NCI-H460 (cell line): ENCODE measurements at places on chromosomes 7 and 10. TPM values are rescaled to one million over a fixed set of nuclear protein-coding genes. Genes with fewer than 3 reads are reported as not detected.
A peak's percentile ranks its signal among the peaks of the same experiment; 100 is the strongest.

- DNase-seq: no peak
Measured at GRCh38 chr10:103535595-103535994, 42.1 kb downstream of the NEURL1 start.

DNA sequence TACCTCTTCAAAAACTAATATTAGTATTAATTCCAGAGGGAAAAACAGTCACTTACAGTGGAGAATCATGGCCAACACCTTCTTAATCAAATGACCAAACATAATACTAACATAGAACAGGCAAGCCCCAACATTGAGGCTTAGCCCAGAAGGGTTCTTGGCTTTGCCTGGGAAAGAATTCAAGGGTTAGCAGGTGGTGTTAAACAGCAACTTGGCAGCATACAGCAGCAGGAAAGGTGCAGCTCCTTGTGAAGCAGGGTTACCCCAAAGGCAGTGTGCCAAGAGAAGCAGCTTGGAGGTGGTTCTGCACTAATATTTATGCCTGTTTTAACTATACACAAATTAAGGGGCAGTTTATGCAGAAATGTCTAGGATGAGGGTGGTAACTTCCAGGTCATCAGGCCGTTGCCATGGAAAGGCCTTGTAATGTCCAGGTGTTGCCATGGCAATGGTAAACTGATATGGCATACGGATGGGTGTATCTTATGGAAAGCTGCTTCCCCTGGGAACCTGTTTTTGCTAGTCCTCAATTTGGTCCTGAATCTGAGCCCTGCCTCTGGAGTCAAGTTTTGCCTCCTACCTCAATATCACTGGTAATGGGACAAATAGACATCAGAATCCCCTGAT is 27.2 kb upstream of the BEND7 start:
- DNase-seq: no peak

GRCh38 chr10:112384141-112384540 is 10.2 kb downstream of the ACSL5 start:
- DNase-seq: no peak

GRCh38 chr10:59970396-59971368 is 64.3 kb upstream of the CCDC6 start:
- DNase-seq: no peak

- DNase-seq: no peak
Measured at GRCh38 chr10:1050145-1050544, 1.2 kb upstream of the IDI1 start.

DNA sequence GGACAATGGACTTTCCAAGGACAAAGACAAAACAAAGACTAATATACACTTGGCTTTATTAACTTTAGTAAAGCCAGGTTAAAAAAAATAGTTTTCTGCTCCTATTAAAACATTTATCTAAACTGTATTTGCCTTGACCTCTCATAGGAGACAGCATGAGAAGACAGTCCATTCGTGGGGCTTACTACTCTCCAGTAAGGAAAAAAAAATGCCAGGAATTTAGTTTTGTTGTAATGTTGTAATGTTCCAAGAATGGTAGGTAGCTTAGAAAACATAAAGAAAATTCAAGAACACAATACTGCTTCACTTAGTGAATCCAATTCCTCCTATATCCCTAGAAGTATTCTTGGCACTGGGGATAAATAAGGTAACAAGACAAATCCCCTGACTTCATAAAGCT is 81.7 kb downstream of the KMT2C start:
- no peak for DNase-seq

- DNase-seq: no peak
Measured at GRCh38 chr7:23026164-23026563, 12.2 kb upstream of the HYCC1 start.

GRCh38 chr7:73851410-73852338 is 9.3 kb upstream of the TMEM270 start:
- DNase-seq: peak; percentile 94

DNA sequence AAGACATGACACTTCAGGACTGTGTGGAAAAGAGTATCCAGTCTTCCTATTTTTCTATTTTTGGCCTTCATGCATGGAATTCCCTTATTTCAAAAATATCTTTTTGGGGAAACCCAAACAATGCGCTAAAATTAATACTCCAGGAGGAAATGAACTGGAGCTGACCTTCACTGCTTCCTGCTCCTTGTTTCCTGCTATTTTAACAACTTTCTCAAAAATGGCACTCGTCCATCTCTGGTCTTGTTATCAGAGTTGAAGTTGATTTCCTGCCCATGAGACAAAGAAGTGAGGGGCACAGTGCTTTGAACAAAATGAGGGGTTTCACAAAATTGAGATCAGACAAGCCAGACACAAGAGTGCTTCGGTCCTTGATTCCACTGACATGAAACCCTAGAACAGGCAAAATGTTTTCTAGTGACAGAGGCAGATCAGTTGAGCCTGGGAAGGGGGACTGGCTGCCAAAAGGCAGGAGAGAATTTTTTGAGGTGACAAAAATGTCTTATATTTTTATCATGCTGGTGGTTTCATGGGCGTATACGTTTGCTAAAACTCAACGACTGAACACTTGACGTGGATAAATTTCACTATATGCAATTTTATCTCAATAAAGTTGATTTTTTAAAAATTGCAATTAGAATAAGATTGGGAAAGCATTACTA is 193.2 kb downstream of the CREB5 start:
- DNase-seq: no peak

DNA sequence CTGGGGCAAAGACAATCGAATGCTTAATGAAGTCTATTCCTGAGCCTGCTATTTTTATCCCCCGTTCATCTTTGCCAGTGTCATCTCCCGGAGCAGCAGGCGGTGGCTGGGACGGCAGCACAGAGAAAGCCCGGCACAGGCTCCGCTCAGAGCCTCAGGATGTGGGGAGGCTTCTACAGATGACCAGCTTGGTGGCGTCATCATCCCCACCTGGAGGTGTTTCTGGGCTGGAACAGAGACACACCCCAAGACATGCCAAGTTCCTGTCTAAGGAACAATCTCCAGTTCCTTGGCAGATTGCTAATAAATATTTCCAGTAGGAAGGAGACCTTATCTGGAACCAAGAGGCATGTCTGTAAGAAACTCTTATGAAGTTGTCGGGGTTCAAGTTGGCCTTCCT is 552.4 kb upstream of the MGMT start:
- no peak for DNase-seq

GRCh38 chr7:428387-428786 is 91.3 kb downstream of the PDGFA start:
- no peak for DNase-seq

DNA sequence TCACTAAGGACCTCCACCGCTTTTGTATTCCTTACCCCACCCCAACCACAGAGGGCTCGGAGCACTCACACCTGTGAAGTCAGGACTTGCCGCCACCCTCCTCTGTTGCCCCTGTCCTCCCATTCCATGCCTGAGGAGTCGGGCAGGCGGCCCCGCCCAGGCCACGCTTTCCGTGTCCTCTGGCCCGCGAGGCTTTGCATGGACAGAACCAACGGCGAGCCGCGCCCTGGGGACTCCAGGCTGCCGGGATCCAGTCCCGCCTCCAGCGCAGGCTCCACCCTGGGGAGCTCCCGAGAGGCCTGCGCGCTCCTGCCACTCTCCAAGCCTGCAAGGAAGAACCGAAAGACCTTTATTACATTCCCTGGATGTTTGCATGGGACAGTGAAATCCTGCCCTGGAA is 366.4 kb upstream of the POM121L12 start:
- no peak for DNase-seq

- no peak for DNase-seq
Measured at GRCh38 chr7:143901332-143901667, 676 bp downstream of the TCAF1 start.

GRCh38 chr10:61819208-61819607 is 82.3 kb upstream of the ARID5B start:
- no peak for DNase-seq

DNA sequence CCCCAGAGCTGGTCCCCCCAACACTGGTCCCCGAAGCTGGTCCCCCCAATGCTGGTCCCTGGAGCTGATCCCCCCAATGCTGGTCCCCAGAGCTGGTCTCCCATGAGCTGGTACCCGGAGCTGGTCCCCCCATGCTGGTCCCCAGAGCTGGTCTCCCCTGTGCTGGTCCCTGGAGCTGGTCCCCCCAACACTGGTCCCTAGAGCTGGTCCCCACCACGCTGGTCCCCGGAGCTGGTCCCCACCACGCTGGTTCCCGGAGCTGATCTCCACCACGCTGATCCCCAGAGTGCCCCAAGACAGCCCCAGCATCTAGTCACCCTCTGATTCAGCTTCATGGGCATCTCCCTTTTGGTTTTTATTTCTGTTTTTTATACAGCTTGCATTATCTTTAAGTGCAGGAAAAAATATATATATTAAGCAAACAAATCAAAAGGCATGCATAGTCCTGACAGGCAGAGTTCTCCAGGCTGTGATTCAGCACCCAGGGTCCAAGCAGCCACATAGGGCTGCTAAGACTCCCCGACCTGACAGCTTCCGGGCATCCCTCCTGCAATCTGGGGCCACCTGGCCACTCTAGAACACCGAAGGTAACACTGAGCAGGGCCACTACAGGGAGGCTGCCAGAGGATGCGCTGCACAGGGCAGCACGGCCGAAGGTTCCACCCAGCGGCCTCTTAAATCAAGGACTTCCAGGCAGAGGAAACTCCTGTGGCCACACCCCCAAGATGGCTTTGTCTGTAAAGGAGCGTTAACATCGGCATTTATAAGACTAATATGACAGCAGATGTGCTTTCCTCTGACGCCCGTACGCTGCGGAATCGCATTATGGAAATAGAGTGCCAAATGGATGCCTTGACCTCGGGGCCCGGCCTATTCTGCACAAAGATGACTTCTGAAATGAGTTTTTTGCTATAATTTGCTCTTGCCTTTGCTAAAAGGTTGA is 215.0 kb downstream of the PTPRN2 start:
- DNase-seq: no peak

DNA sequence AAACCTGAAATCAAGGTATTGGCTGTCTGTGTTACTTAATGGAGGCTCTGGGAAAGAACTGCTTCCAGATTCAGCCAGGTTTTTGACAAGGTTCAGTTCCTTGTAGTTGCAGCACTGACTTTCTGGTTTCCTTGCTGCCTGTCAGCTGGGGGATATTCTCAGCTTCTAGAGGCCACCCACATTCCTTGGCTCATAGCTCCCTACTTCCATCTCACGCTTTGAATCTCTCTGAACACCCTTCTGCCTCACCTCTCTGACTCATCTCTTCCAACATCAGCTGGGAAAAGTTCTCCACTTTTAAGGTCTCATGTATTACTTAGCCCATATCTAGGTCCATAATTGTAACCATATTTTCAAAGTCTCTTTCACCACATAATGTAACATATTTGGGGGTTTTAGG is 22.9 kb upstream of the GPR22 start:
- no peak for DNase-seq

- no peak for DNase-seq
Measured at GRCh38 chr10:96421995-96422394, 63.2 kb upstream of the OPALIN start.

DNA sequence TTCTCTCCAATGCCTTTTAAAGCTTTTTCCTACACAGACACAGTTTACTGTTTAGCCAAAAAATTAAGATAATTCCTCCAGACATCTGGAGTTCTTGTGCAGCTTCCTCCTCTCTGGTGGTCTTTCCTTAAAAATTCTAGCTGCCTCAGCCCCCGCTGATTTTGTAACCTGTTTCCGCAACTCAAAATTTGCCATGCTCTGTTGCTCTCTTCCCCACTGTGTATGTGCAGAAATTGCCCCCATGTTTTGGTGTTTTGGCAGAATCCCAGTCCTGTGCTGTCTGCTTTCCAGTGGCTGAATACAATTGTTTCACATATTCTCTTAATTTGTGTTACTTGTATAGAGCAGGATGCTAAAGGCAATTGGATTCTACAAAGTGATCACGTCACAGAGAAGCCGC is 151.7 kb upstream of the PRSS1 start:
- DNase-seq: no peak

DNA sequence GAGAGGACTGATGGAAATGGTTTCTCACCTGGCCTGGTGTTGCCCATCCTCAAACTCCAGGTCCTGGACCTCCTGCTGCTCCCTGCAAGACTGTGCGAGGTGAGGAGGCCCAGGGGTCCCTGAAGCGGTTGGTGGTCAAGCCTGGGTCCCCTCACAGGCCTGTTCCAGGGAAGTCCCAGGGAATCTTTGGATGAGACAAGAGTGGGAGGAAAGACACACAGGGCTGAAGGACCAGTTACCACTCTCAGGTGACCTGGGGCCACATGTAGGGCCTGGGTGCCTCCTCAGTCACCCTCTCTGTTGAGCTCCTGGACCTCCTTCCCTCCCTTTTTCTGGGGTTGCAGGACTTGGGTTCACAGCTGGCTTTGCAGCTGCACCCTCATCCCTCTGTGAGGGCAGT is 42.6 kb upstream of the CXCL12 start:
- no peak for DNase-seq

- DNase-seq: no peak
Measured at GRCh38 chr10:72275351-72276012, 1.8 kb downstream of the DDIT4 start.

The SKIDA1 gene
- total RNA-seq: 1.3 TPM in 2 replicates

GRCh38 chr7:155291045-155291530 is 6.6 kb upstream of the INSIG1 start:
- peak; percentile 35 for DNase-seq

- DNase-seq: no peak
Measured at GRCh38 chr10:87519582-87519981, 14.9 kb downstream of the MINPP1 start.

The GTF2IRD1 gene
- 26.6 and 27.3 TPM in 2 replicates for total RNA-seq
